Keratinocyte (primary cell): ENCODE measurements at places on chromosomes 7 and 10.

DNA sequence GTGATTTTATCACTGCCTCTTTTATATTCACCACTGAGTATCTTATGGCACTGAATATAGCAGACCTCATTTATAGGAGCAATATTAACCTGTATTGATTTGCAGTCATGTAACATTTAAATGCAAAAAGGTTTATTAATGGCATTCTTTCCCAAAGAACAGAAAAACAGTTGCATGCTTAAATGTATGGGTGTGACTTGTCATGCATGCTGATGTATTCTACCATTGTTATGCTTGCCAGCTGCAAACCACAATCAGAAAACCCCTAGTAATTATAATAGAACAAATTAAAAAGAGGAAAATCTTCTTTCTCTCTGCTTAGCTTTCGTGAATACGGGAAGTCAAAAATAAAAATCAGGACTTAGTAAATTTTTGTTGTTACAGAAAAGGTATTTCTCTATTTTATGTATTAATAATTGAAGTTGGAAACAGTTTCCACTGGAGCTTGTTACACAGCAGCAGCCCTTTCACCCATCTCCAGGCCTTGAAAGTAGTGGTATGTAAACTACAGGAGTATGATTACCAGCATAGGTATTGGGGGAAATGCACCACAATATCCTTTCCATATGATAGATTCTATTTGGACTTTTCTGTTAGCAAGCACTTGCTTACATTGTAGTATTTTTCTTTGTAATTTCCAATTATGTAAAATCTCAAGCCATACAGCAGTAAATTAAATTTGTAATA, 147.4 kb upstream of the TEX47 start:
- DNase-seq = no peak

GRCh38 chr10:15084502-15084922, 4.1 kb downstream of the ACBD7 start:
- no peak for DNase-seq

GRCh38 chr10:119368581-119368980, 161.2 kb downstream of the GRK5 start:
- no peak for DNase-seq

GRCh38 chr7:154178895-154179294, 126.7 kb downstream of the DPP6 start:
- DNase-seq = no peak

- no peak for DNase-seq
Observed at GRCh38 chr7:7223250-7223649, 40.9 kb downstream of the C1GALT1 start.

DNA sequence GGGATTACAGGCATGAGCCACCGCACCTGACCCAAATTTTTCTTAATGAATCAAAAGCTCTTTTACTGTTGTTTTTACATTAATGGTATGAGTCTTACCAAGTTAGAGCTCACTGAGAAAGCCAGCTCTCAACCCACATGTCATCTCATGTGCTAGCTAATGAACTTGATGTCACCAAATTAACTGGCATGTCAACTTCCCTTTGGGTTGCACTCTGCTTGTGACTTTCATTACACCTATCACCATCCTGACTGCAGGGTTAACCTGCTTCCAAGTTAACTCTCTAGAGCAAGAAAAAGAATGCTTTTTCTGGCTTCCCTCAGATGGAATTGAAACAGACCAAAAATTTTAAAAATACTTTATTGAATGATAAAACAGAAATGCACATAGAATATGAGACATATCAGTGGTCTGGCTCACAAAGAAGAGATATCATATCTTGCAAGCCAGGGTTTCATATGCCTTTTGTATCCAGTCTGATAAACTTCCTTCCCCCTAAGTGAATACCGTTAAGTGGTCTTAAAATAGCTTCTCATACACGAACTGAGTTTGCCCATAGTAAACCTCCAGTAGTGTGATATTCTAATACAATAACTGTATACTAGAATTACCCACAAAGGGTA, 42.9 kb upstream of the TRIM24 start:
- DNase-seq = no peak

DNA sequence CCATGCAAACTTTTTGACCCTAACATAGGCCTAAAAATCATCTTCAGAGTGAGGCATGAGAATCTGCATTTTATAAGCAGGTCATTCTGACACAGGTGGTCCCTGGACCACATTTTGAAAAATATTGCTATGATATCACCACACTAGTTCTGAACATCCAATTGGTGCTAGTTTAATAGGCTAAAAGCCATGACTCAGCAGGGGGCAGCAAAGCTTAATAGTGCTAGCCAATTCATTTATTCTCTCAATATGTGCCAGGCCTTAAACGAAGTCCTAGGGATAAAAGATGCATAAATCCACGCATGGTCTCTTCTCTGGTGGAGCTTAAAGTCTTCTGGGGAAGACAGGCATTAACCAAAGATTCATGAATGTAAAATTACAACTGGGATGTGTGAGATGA, 10.2 kb upstream of the SLC25A28 start:
- no peak for DNase-seq

DNA sequence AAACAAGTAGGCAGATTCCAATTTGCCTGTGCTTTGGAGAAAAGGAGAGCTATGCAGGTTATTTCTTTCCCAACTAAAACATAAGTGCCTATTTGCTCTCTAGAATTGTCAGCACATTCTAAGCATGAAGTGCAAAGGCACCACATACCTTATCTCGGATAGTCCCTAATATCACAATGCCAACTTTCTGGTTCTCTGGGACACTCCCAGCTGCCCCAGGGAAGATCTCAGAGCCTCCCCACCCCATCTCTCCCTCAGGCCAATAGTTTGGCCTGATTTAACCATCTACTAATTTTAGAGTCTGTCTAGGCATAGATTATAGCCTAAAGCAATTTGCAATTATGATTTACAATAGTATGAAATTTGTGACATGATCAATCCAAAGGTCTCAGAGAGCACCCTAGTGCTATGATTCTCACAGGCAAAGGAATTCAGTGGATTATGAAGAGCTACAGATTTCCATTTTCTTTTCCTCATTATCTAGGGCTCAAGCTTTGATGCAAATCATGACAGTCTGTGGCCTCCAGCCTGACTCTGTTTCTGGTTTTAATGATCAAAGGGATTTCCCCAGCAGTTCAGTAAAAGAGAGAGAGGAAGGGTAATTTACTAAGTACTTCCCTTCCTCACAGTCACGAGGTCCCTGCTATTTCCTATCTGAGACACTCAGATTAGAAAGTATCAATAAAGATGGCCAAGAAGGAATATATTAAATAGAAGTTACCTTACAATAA, 29.0 kb upstream of the IL6 start:
- no peak for DNase-seq

DNA sequence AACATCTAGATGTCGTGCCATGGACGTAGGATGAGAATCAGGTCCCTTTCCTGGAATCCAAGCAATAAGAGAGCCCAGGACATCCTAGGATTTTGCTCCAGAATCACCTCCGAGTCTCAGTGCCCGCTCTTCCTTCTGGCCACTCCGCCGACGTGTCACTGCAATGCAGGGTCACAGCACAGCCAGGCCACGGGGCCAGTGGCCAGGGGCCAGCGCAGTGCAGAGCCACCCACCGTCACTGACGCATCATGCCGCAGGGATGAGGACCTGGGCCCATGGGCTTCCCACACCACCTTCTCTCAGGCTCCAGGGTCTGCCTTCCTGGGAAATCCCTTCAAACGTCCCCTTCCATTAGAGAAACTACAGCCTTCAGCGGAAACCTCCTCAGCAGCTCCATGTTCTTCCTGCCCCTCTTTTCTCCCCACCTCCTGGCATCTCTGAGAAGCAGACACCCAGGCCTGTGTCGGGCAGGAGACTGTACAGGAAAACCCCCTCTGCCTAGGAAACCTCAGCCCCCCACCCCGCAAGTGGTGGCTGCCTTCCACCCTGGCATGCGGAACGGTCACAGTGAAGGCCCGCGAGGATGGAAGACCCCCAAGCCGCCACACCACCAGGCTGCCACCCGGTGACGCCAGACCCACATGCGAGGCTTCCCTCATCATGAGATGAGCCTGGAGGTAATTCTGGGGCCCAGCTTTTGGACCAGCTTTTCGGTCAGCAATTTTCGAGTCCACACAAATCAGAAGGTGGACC, 32.1 kb downstream of the STK32C start:
- DNase-seq = no peak

DNA sequence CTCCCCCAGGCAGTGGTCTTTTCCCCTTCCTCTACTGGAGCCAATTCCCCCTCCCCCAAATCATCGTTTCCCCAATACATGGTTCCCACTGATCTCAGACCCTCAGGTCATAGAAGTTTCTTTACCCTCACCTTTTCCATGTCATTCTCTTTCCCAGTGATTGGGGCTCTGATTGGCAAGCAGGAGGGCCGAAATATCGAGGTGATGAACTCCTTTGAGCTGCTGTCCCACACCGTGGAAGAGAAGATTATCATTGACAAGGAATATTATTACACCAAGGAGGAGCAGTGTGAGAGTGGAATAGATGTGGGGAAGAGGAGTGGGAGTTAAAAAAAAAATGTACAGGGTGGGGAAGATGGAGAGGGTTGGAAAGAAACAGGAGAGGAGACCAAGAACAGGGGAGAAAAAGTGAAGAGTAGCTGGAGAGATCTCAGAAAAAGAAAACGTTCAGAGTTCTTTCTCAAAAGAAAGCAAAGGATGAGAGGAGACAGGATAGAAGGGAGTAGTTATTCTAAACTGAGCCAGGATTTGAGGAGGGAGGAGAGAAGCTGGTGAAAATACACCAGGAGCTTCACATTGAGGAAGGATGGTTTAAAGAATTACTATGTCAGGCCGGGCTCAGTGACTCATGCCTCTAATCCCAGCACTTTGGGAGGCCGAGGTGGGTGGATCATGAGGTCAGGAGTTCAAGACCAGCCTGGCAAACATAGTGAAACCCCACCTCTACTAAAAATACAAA, 858 bp downstream of the COPS6 start:
- no peak for DNase-seq

DNA sequence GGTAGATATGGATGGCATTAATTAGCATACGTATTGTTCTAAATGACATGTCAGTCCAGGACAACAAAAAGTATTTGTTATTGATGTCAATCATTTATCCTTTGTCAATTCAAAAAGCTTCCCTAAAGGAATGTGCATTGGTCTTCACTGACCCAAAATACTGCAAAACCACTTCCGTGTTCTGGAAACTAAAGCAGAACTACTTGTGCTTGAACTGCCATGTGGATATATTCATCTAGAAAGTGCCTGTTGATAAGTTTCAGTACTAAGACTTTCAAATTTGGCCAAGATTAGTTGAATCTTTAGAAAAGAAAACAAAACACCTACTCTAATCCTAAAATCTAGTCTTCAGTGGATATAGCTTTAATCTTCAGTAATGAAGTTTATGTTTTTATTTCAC, 242.1 kb upstream of the PPP1R3A start:
- no peak for DNase-seq

DNA sequence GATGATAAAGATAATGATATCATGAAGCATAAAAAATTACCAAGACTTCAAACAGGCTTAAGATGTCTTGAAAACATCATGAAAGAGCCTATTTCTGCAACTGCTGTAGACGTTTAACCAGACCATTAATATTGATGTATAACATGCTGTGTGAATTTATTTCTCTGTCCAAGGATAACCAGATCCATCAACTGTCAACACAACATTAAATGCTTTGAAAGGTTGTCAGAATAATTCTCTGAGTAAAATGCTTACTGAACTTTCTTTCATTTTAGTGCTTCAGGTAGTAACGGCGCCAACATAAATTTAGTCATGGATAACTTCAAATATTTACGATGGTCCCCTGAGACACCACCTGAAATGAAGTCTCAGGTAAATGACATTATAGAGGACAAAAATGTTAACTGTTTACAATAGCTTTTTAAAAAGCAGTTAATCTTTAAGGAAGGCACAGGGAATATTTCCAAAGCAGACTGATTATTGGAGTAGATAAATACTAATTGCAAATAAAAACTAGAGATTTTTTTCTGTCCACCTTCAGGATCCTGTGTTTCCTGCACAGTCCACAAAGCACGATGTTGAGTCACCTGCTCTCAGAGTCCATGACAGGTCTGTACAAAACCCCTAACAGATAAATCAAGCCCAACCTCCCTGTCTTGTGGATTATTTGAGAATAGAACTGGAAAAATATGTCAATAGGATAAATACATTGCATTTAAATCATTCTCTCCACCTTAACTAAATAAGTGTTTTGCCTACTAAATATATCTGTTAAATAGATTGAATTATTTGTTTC, 1213.2 kb downstream of the XPNPEP1 start:
- DNase-seq = no peak

- DNase-seq = no peak
Observed at GRCh38 chr7:115851291-115851690, 179.3 kb downstream of the TFEC start.

- peak; percentile 86 for DNase-seq
Observed at GRCh38 chr10:104120903-104121484, 977 bp upstream of the SFR1 start.

DNA sequence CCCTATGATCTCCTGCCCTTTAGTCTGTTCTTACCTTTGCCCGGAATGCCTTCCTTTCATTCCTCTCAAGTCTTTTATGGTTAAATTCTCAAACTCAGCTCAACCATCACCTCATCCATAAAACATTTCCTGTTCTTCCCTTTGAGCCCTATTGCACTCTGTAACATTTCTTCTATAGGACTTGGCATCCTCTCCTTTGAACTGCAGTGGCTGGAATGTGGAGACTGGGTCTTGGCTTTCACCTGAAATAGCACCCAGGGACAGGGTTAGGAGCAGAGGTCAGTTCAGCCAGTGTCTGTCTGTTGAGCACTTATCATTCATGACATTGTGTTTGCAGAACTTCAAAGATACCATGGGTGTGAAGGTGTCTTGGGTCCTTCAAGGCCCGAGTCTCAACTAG, 7.2 kb downstream of the NFE2L3 start:
- DNase-seq = no peak

- no peak for DNase-seq
Observed at GRCh38 chr7:40009301-40009700, 59.2 kb downstream of the CDK13 start.

DNA sequence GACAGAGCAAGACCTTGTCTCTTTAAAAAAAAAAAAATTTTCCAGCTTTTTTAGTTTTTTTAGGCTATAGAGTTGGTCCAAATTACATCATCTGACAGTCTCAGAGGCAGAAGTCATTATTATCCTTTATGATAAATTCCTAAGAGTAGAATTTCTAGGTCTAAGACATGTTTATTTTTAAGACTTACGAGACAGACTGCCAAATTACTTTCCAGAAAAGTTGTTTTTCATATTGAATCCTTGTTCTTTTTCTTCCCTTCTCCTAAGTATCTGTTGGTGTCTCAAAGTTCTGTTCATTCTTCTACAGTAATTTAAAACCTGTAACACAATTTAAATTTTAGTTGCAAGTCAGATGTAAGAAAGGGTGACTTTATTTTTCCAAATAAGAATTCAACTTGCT, 421.4 kb downstream of the GALNT17 start:
- DNase-seq = no peak

- no peak for DNase-seq
Observed at GRCh38 chr10:61159253-61159652, 215.3 kb upstream of the RHOBTB1 start.

GRCh38 chr7:12066004-12066403, 145.1 kb upstream of the TMEM106B start:
- DNase-seq = no peak

GRCh38 chr10:32793033-32793432, 165.0 kb downstream of the ITGB1 start:
- no peak for DNase-seq
